ENCODE measurements at places on chromosomes 13 and 19.

- no peak for DNase-seq
Measured at GRCh38 chr13:43981512-43982301, 102.0 kb downstream of the LACC1 start.

- DNase-seq, result peak; percentile 53
Measured at GRCh38 chr13:30024125-30024865, 173.9 kb upstream of the UBL3 start.

DNA sequence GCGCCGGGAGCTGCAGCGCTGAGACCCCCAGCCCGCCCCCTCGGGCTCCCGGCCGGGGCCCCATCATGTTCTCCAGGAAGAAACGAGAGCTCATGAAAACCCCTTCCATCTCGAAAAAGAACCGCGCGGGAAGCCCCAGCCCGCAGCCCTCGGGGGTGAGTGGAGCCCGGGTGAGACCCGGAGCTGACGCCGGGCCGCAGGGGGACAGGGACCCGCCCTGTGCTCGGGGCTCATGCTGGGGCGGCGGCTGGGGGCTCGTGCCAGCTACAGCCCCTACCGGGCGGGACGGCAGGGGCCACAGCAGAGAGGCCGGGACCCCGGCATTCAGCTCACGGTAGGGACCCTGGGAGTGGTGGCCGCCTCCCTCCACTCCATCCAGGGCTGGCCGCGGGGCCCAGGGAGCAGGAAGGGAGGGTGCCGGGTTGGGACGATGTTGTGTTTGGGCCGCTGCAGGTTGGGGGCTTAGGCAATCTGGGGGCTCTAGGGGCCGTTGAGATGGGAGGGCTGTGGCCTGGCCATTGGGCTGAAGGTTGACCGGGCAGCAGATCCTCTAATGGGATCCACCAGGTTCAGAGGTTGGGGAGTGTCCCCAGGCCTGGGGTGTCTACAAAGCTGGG is 482 bp downstream of the ARHGAP45 start:
- no peak for DNase-seq

DNA sequence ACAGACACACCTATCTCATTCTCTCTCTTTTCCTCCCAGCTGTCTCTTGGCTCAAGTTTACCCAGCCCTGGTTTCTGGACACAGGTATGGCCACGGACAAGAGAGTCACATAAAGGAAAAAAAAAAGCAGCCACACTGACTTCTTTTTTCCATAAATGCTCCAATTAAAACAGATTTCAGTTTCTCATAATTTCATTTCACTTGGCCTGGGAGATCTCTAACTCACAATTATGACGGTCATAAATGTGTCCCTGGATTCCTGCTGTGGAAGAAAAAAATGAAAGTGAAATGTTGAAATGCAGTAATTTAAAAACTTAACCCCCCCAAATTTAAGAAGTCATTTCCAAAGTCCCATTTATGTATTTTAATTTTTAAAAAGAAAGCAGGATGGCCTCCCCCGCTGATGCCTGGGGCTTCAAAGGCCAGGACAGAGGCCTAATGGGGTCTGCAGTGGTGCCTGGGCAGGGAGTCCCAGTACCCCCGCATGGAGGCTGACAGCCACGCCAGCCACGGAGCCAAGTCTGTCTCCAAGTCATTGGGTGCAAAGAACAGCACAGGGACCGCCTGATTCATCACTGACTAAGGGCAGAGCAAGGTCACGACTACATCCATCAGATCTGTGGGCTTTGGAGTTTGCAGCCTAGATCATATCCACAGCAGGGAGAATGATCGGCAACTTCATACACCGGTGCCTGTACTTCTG is 79.7 kb downstream of the TSHZ3 start:
- DNase-seq, result peak; percentile 46

- DNase-seq, result no peak
Measured at GRCh38 chr19:16433986-16434385, 37.8 kb downstream of the EPS15L1 start.

GRCh38 chr13:76454991-76455390 is 431.2 kb downstream of the KCTD12 start:
- DNase-seq, result no peak

DNA sequence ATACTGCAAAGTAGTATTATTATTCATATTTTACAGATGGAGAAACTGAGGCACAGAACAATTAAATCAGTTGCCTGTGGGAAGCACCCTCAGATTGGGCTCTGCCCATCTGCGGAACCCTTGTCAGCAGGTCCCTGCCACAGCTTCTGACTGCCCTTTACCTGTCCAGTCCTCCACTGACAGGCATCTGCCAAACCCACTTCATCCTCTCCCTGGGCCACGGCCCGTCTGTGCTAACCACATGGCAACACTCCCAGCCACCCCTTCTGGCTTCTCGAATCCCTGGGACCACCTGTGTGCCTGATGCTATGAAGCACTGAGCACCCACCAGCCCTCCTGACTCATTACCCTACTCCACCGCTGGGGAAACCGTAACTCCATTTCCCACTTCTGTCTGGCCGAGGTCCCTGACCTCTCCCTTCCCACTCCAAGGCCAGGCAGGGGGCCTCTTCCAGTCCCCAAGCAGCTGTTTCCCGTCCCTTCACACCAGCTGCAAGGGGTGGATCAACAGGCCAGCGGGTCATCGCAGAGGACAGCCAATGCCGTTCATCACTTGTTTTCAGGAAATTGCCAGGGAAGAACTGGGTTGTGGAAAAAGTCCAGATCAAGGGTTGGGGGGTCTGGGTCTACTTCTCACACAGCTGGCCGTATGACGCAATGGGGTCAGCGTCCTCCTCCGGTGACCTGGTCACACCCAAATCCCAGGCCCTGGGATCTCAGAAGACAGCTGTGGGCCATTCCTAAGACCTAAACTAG is 2.5 kb downstream of the KANK3 start:
- no peak for DNase-seq

DNA sequence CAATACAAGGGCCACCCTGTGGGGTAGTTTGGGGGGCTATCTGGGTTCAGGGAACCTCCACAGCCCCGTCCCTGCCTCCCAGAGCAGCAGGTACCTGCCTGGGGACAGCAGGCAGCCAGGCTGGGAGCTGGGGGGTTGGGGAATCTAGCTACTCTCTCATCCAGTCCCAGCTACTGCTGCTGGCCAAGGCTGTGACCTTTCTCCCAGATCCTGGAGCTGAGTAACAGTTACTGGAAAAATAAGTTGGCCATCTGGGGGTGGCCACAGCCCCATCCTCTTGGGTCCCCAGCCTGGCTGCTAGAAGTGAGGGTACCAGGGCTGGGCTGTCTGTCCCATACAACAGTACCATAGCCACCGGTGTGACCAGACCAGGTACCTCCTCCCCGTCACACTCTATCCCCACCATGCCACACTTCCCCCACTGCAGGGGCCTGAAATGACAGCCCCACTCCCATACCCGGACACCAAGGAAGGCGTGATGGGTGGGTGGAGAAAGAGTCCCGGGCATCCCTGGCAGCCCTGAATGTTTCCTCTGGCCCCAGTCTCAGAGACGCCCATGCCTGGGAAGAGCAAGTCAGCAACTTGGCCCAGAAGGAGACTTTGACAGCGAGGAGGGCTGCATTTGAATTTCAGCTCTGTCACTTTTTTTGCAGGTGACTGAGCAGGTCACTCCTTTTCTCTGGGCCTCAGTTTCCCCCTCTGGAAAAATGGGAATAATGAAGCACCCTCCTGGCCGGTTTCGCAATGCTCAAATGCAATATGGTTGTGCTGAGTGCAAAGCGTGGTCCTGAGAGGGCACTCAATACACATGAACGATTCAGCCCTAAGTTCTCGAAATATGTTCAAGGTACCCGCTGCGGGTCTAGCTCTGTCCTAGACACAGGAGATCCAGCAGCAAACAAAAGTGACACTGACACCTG is 30.7 kb upstream of the NFIC start:
- DNase-seq, result peak; percentile 74

DNA sequence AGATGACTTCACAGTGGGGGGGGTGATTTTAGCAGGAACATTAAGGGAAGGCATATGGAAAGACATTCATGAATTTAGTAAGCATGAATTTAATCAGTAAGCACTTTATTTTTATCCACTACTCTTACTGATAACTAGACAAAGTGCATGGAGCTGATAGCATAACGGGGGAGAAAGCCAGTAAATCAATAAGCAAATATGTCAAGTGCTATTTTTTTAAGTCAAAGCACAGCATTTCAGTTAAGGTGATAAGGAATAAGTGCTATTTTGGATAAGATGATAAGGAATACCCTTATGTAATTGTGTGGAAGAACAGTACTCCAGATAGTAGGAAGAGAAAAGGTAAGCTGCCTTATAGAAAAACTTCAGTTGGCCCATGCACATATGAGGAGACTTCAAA is 19.4 kb downstream of the UFM1 start:
- DNase-seq, result no peak
